Activated CD8-positive, alpha-beta memory T cell treated with anti-CD3 and anti-CD28 coated beads for 4 hours (primary cell): ENCODE measurements at places on chromosomes 3 and 15.

GRCh38 chr3:53009826-53010539 lies 35.9 kb downstream of the SFMBT1 start:
- no peak for DNase-seq

DNA sequence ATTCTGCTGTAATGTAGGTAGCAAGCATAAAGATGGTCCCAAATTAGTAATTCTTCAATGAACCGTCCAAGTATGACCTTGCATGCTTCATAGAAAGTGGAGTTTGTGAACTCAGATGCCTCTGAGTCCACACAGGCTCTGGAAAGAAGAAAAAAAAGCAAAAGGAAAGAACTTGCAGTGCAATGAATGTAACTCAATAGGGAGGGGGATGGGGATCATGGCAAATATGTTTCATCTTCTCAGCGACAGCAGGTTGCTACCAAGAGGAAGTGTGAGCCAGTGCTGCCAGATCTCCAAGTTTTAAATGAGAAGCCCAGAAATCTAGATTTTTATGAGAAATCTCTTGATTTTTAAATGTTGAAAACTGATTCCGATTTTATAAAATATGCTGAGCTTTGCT lies 50.3 kb downstream of the IL20RB start:
- no peak for DNase-seq

GRCh38 chr3:17742102-17742879 lies at the start of gene TBC1D5:
Gene TBC1D5 (minus strand): TSS chr3:17742631. CDS start chr3:17508570, 234,061 bp downstream.
- DNase-seq = peak; percentile 74

GRCh38 chr3:11015369-11015768 lies 22.8 kb downstream of the SLC6A1 start:
- no peak for DNase-seq

DNA sequence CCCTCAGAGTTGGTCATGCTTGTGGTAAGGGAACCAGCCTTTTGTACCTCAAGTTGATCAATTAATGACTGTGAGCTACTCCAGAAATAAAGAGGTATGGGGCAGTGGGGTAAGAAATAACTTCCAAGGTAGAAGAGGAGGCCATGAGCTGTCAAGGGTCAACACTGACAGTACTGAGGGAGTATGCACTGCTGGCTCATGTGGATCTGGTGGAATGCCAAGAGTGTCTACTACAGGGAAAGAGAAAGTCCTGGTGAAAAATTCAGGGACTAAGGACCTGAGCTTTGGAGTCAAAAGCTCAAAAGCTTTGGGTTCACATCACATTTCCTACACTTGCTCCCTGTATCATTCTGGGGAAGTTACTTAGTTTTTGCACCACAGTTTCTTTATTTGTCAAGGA lies 154.9 kb downstream of the SEMA6D start:
- no peak for DNase-seq
